ENCODE measurements at places on chromosomes 5 and 9.

DNA sequence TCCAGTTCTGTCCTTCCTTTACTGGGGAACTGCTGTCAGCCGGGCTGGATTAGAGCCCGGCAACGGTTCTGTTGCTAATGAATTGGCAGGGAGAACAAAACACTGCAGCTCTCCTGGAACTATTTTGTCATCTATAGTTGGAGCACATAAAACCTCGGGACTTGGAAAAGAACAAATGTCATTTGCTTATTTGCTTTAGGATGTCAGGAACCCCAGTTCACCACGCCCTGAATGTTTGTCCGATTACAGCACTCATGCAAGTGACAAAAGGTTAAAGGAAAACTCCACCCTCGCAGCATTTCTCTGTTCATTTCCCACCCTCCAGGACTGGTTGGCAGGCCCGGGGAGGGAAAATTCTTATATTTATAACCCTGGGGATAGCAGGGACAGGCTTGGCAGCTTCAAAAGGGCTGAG, 66.4 kb upstream of the PLPP1 start:
- no peak for DNase-seq

DNA sequence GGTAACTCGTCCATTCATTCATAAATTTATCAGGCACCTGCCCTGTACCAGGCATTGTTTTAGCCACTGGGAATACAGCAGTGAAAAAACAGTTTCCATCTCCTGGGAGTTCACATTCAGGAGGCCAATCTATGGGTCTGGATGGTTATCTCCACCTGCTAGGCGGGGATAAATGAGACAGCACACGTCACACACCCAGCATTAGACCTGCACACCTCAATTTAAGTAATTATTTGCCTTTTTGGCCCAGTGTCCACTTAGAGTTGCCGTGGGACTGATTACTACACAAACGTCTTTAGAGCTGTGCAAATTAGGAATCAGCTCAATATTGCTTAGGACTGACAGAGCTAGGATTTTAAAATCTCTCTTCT, 46.1 kb downstream of the STK10 start:
- DNase-seq = no peak

GRCh38 chr5:27377626-27378025, 339.2 kb upstream of the CDH9 start:
- no peak for DNase-seq

DNA sequence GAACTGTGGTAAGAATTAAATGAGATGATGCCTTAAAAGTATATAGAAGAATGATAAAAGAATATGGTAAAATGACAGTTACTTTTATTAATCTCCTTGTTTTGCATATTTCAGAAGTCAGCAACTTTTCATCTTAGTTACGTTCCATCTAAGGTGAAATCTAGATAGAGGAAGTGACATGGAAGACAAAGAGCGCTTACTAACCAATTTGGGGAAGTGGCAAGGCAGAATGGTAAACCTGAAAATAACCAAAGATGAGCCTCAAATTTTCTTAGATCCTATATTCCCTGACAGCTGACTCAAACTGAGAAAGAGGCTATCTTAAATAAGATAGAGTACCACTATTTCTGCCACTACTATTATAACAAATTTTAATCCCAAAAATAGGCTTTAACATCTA, 52.5 kb downstream of the FGF10 start:
- no peak for DNase-seq

- DNase-seq = no peak
These were observed 6.5 kb upstream of the PRRC2B start for GRCh38 chr9:131387394-131387793.

DNA sequence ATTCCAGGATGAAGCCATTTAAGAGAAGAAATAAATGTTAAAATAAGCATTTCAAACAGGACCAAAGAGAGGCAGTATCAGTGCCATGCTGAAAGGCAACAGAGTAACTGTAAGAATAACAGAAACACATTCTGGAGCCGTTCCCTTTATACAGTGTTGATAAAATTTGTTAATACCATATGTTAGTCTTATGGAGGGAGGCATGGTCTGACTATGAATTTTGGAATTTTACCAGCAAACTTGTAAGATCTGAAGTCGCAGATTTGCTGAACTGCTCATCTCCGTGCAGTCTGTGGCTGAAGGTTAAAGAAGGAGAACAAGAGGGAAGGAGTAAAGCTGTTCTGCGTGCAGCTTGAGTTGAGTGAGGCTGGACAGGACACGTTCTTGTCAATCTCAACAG, 508.4 kb downstream of the NFIB start:
- DNase-seq = no peak

DNA sequence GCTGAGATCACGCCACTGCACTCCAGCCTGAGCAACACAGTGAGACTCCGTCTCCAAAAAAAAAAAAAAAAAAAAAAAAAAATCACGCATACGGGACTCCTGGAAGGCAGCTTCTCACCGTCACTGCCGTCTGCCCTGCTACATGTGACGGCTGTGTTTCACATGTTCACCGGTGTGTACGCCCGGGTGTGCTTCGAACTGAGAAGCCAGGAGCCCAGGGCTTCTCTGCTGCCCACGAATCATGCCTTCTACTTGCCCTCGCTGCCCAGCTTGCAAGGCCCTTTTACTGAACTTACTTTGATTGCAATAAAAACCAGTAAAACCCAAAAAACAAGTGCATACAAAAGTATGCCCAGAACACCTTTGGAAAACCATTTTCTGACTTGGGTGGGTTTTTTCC, 5.8 kb upstream of the NKD2 start:
- DNase-seq = no peak

DNA sequence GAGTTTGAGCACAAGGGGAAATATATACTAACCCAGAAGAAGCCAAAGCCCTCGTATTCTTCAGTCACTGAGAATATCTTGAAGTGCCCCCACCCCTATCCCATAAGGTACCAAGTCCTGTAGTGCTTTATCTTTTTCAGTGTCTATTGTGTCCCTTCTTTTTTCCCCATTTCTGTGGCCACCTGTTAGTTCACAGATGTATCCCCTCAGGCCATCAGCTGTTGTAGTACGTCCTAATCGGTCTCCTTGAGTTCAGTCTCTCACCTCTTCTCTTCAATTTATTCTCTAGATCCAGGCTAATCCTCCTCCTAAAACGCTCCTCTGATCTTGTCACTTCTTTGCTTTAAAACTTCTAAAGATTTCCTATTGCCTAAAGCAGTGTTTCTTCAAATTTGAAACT, 10.4 kb downstream of the RGS7BP start:
- no peak for DNase-seq

- no peak for DNase-seq
These were observed 205.5 kb downstream of the ARRDC3 start for GRCh38 chr5:91177639-91178038.

- no peak for DNase-seq
These were observed 288.8 kb downstream of the ARL15 start for GRCh38 chr5:54021431-54022164.

DNA sequence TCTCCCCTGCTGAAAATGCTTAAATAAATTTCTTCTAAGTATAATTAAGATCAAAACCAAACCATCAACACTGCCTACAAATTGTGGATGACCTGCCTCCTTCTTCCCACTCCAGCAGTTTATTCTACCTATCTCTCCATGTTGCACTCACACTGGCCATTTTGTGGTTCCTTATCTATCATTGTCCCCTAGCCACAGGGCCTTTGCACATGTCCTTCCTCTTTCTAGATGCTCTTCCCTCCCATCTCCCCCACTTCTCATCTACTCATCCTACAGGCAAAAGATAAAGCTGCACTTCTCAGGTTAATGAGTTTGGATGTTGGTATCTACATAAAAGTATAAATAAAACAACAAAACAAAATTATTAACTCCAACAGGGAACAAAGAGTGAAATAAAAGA, 70.6 kb upstream of the CCNG1 start:
- no peak for DNase-seq

All from caudate nucleus (tissue), 63 donors.